ENCODE measurements at places on chromosomes 5 and 9. TPM values are rescaled to one million over a fixed set of nuclear protein-coding genes. Genes with fewer than 3 reads are reported as not detected.

GRCh38 chr5:90741022-90741564 is 182.5 kb downstream of the ADGRV1 start:
- DNase-seq = no peak
- H3K4me1 ChIP-seq = no peaks in the 10 kb centered on the region
- no peaks in the 10 kb centered on the region for H3K27me3 ChIP-seq
- no peak overlapping the region for H3K27ac ChIP-seq
- H3K36me3 ChIP-seq = no peaks in the 10 kb centered on the region

DNA sequence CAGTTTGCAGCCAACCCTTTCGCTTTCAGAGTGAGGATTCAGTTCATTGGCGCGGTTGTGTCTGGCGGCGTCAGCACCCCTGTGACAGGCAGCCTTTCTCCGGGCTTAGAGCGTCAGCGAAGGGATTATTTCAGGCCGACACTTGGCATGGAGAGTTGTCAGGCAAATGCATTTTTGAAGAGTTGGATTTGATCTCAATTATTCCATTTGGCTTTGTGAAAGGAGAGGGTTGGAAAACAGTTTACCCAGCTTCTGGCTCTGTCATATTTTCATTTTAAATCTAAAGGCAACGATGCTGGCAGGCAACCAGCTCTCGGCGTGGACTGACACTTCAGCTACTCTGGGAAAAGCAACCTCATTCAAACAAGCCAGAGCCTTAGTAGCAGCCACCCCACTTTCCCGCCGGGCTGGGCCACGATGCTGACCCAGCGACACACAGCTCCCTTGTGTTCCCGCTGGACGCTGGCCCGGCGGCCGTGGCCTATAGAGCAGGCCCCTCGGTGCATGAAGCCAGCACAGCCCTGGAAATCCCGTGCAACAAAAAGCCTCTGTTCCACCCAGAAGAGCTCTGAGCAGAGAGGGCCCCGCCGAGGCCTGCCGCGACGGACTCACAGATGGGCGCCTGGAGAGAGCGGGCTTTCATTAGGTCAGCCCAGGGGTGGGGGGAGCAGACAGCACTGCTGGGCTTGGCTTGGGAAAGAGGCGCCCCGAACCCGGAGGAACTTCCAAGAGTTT is 28.9 kb upstream of the LPCAT1 start:
- no peak overlapping the region for H3K27ac ChIP-seq
- no peaks in the 10 kb centered on the region for H3K36me3 ChIP-seq
- H3K4me1 ChIP-seq = peaks cover 11% of the 10 kb centered on the region
- peak overlapping the region; percentile 32 for H3K4me3 ChIP-seq

GRCh38 chr5:115379622-115380344 is 83.3 kb upstream of the CCDC112 start:
- peaks cover 39% of the 10 kb centered on the region for H3K4me1 ChIP-seq
- DNase-seq = no peak
- no peak overlapping the region for H3K27ac ChIP-seq

GRCh38 chr9:118446943-118447639 is 742.9 kb downstream of the TLR4 start:
- H3K4me3 ChIP-seq = no peak overlapping the region
- no peaks in the 10 kb centered on the region for H3K4me1 ChIP-seq
- DNase-seq = no peak
- H3K27me3 ChIP-seq = no peaks in the 10 kb centered on the region
- H3K36me3 ChIP-seq = no peaks in the 10 kb centered on the region
- no peak overlapping the region for H3K27ac ChIP-seq

The OR1J2 gene
- total RNA-seq = not detected

DNA sequence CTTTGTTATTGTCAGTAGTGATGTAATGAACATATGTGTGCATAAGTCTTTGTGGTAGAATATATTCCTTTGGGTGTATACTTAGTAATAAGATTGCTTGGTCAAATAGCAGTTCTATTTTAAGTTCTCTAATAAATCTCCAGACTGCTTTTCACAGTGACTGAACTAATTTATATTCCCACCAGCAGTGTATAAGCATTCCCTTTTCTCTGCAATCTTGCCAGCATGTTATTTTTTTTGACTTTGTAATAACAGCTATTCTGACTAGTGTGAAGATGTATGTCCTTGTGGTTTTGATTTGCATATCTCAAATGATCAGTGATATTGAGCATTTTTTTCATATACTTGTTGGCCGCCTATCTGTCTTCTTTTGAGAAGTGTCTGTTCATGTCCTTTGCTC is 111.5 kb upstream of the CDH12 start:
- H3K4me1 ChIP-seq = no peaks in the 10 kb centered on the region
- H3K27ac ChIP-seq = no peak overlapping the region
- H3K27me3 ChIP-seq = no peaks in the 10 kb centered on the region
- H3K36me3 ChIP-seq = no peaks in the 10 kb centered on the region

The GGTA1 gene
- 3.9 TPM for total RNA-seq

DNA sequence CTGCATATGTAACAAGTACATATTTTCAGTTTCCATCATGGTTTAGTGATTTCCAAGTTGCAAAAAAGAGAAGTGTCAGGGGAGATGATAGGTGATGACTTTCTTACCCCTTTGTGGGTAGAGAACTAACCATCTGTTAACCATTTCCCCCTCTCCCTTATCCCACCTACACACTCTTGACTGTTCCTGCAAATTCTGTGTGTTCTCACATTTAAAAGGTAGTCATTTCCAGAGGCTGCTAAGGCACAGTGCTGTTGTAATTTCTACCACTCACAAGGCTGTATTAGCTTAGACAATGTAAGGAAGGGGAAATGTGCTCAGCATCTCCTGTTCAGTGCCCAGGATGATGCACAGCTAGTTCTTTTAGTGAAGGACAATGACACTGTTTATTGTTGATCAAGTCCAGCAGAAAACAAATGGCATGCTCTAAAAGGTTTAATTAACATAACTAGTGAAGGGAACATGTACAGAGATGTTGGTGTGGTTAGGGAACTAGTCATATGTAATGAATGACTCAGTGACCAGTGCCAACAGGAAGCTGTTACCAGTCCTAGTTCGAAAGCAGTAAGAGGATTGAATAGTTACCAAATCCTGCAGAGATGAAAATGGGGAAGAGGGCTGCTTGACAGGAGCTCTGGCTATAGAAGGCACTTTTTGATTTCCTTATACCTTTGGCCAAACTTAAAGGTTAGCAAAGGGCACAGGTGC is 165.1 kb downstream of the PLK2 start:
- no peaks in the 10 kb centered on the region for H3K4me1 ChIP-seq
- no peak for DNase-seq
- H3K27me3 ChIP-seq = no peaks in the 10 kb centered on the region

The SMIM33 gene
- not detected for total RNA-seq

The GFI1B gene
- not detected for total RNA-seq

DNA sequence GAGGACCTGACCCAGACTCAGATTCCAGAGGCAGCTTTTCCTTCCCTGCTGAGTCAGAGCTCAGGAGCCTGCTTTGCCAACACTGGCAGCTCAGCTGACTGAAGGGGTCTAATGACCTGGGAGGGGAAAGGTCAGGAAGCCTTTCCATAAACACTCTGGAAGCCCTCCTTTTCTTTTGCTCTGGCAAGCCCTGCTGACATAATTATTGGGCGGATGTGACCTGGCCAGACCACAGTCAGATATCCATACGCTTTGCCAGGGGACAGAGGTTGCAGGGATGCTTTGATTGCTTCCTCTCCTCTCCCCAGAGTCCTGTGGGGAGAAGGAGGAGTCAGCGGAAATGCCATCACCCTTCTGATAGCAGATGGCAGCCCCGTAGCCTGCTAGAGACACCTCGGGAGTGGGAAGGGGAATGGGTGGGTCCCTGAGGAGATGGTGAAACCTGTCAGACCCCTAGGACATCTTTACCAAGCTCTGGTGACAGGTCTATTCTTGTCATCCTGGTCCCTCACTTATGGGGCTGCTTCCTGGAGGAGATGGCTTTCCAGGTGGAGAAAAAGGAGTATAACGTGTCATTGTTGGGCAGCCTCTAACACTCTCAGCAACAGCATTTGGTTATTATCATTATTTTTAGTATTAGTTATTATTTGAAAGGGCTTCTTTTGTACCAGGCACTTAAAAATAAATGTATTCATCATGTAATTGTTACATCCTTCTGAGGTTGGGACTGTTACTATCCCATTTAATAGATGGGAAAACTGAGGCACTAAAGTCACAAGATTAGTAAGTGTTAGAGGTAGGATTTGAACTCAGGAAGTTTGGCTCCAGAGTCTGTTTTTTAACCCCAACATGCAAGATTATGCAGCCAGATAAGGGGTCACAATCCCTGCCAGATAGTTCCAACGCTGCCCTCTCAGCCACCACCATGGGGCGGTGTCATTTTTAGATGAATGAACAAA is 11.6 kb downstream of the COL27A1 start:
- no peaks in the 10 kb centered on the region for H3K27me3 ChIP-seq
- no peak overlapping the region for H3K27ac ChIP-seq
- no peak overlapping the region for H3K4me3 ChIP-seq
- DNase-seq = no peak

The TERT gene
- total RNA-seq = not detected

DNA sequence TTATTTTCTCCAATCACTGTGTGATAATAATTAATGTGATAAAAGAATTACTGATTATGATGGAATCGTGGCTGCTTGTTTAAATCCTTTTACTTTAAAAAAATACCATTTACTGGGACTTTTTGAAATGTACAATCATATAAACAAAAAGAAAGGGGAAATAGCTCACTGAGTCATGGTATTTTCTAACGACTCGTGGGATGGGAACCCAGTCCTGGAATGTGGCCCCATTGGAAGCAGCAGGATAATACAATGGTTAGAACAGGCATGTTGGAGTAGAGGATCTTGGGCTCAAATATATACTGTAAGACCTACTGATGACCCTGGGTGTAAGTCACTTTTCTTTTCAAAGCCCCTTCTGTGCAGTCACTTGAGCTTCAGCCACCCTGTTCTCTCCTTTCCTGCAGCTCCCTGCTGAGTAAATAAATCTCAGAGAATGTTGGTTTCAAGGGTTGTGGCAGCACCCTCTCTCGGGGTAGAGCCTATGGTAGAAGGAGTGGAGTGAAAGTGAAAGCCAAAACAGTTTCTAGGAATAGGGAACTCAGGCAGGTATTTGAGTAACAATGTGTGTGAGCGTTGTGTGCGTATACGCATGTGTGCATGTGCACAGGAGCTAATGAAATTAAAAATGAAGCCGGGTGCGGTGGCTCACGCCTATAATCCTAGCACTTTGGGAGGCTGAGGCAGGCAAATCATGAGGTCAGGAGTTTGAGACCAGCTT is 40.8 kb upstream of the LARP1 start:
- peaks cover 6% of the 10 kb centered on the region for H3K4me1 ChIP-seq
- H3K4me3 ChIP-seq = no peak overlapping the region
- DNase-seq = no peak
- no peaks in the 10 kb centered on the region for H3K36me3 ChIP-seq

GRCh38 chr5:133147411-133147810 is 95.6 kb downstream of the HSPA4 start:
- no peaks in the 10 kb centered on the region for H3K4me1 ChIP-seq
- no peaks in the 10 kb centered on the region for H3K36me3 ChIP-seq
- no peak overlapping the region for H3K27ac ChIP-seq
- H3K4me3 ChIP-seq = no peak overlapping the region

DNA sequence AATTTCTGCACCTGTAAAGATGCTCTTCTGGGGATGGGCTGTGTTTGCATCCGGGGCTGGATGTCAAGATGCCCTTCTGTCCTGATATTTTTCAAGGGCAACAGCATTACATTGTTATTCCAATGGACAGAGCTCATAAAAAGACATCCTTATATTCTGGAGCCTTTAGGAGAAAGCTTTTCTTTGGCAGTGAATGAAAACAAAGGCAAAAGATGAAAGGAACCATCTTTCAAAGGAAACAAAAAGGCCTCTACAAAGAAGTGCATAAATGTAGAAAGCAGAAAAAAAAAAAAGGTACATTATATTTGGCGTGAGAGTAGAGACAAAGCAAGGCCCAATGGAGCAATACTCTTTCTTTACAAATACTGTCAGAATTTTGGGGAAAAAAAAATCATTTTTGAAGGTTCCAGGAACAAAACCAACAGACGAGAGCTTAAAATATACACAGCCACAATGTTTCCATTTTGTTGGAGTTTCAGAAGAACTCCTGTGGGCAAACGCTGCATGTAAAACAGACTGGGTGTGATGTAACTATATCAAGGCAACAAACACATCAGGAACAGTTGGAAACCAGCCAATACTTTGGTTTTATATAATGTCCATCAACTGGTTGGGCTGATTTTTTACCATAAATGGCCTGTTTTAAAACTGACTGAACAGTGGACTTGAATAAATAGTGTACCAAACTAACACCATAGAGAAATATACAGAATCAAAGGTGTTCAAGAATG is 885.6 kb upstream of the DMAC1 start:
- no peaks in the 10 kb centered on the region for H3K36me3 ChIP-seq
- H3K27ac ChIP-seq = no peak overlapping the region
- no peaks in the 10 kb centered on the region for H3K4me1 ChIP-seq
- no peak for DNase-seq
- H3K27me3 ChIP-seq = no peaks in the 10 kb centered on the region
- H3K4me3 ChIP-seq = no peak overlapping the region

The PRDM9 gene
- not detected for total RNA-seq

DNA sequence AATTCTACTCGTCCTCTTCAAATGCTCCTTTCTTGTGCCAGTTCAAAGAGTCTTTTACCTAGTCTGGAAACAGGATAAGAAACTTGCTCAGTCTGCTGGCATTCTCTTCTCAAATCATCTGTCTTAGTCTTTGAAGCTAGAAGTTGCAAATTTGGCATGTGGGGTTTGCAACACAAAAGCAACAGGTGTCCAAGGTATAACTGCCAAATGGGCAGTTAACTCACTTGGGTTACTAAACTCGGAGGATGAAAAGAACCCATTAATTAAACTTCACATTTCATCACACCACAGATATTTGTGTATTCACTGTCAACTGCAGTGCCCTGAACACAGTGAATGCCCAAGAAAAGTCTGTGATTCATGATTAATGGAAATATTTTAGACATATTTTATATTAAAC is 108.0 kb upstream of the TARS1 start:
- no peak overlapping the region for H3K27ac ChIP-seq
- H3K27me3 ChIP-seq = no peaks in the 10 kb centered on the region
- H3K4me3 ChIP-seq = no peak overlapping the region
- no peaks in the 10 kb centered on the region for H3K4me1 ChIP-seq
- no peaks in the 10 kb centered on the region for H3K36me3 ChIP-seq

- H3K27me3 ChIP-seq = no peaks in the 10 kb centered on the region
- H3K36me3 ChIP-seq = no peaks in the 10 kb centered on the region
- H3K4me1 ChIP-seq = no peaks in the 10 kb centered on the region
These were observed 105.2 kb upstream of the SLC28A3 start for GRCh38 chr9:84445737-84446136.

The PARP8 gene
- 1.4 TPM for total RNA-seq

- H3K27ac ChIP-seq = no peak overlapping the region
- no peak for DNase-seq
- H3K4me3 ChIP-seq = no peak overlapping the region
- H3K27me3 ChIP-seq = no peaks in the 10 kb centered on the region
These were observed 433.5 kb downstream of the KIAA0825 start for GRCh38 chr5:94184870-94185269.

GRCh38 chr9:121674017-121674416 is 22.6 kb downstream of the DAB2IP start:
- H3K27ac ChIP-seq = peak overlapping the region; percentile 1
- no peak for DNase-seq
- H3K4me1 ChIP-seq = peaks cover 35% of the 10 kb centered on the region
- no peaks in the 10 kb centered on the region for H3K27me3 ChIP-seq
- no peaks in the 10 kb centered on the region for H3K36me3 ChIP-seq
- no peak overlapping the region for H3K4me3 ChIP-seq

- no peaks in the 10 kb centered on the region for H3K4me1 ChIP-seq
- DNase-seq = peak; percentile 8
- H3K36me3 ChIP-seq = no peaks in the 10 kb centered on the region
These were observed 34.5 kb upstream of the ORM1 start for GRCh38 chr9:114288193-114289091.

GRCh38 chr5:81835814-81836367 is 85.0 kb upstream of the SSBP2 start:
- no peak overlapping the region for H3K27ac ChIP-seq
- no peaks in the 10 kb centered on the region for H3K36me3 ChIP-seq
- no peak for DNase-seq
- no peaks in the 10 kb centered on the region for H3K27me3 ChIP-seq

The ACTBL2 gene
- total RNA-seq = not detected

The PCDHB6 gene
- not detected for total RNA-seq

The DOCK2 gene
- total RNA-seq = 2.1 TPM
